ENCODE measurements at places on chromosomes 3 and 15.

- no peak for DNase-seq
Measured at GRCh38 chr15:71136793-71137518, 21.7 kb downstream of the THSD4 start.

DNA sequence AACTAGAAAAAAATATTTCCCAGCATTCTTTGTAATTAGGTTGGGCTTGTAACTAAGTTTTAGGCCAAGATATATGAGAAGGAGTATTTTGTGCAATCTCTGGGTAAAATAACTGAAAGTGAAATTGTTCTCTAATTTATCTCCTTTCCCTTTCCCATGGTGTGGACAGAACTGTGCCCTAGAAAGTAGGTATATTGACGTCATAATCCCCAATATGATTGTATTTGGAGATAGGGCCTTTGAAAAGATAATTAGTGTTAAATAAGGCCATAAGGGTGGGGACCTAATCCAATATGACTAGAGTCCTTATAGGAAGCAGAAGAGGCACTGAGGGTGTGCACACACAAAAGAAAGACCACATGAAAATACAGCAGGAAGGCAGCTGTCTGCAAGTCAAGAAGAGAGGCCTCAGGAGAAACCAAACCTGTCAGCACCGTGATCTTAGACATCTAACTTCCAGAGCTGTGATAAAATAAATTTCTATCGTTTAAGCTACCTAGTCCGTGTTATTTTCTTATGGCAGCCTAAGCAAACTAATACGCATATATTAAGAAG is 106.6 kb downstream of the KCNH8 start:
- no peak for DNase-seq

- DNase-seq: peak; percentile 42
Measured at GRCh38 chr3:134056464-134056891, 26.8 kb upstream of the SLCO2A1 start.

- peak; percentile 83 for DNase-seq
Measured at GRCh38 chr3:24494618-24495325, at the start of gene THRB. TSS of gene THRB (minus strand) at chr3:24494850.

- no peak for DNase-seq
Measured at GRCh38 chr15:48637639-48638038, 7.9 kb downstream of the FBN1 start.

DNA sequence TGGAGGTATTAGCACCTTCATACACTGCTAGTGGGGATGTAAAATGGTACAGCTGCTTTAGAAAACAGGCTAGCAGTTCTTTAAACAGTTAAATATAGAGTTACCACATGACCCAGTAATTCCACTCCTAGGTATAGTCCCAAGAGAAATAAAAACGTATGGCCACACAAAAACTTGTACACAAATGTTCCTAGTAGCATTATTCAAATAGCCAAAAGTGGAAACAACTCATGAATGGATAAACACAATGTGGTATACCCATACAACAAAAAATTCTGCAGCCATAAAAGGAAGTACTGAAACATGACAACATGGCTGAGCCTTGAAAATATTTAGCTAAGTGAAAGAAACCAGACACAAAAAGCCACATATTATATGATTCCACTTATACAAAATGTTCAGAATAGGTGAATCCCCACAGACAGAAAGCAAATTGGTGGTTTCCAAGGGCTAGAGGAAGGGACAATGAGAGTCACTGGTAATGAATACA is 40.8 kb upstream of the KLF13 start:
- DNase-seq: no peak

- DNase-seq: no peak
Measured at GRCh38 chr3:79917561-79917960, 149.8 kb upstream of the ROBO1 start.

- no peak for DNase-seq
Measured at GRCh38 chr15:37625576-37625975, 308.9 kb upstream of the TMCO5A start.

Data from ecto neural progenitor cell (in vitro differentiated cells).